ENCODE measurements at places on chromosomes 5 and 9.

DNA sequence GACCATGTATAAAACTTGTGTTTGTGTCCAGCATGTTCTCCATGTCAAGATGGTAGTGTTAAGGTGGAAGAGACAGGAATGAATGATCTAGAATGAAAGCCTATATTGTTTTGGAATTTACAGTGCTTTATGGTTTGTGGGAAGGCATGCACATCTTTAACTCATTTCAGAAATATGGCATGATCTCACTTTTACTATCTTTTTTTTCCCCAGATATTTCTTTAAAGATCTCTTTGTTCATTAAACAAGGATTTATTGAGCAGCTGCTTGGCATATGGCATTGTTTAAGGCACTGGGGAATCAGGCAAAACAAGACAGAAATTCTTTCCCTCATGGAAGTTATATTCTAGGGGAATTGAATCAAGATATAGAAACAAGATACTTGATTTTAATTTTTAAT, 51.7 kb downstream of the SLC12A2 start:
- DNase-seq: no peak

DNA sequence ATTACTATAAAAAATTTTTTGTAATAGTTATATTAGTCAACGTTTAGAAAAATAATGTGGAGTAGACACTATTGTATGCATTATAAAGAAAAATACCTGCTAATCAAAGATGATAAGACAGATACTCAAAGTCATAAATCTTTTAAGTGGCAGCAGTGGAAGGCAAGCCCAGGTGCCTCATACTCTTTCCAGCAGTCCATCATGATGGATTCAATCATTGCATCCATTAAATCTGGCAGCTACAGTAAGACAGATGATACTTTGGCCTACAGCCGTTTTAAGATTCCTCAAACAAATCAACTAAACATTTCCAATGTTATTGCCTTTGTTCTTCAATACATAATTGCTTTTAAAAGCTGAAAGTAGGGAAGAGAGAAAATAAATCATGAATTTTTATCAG, 1392.9 kb upstream of the NUDT12 start:
- DNase-seq: no peak

DNA sequence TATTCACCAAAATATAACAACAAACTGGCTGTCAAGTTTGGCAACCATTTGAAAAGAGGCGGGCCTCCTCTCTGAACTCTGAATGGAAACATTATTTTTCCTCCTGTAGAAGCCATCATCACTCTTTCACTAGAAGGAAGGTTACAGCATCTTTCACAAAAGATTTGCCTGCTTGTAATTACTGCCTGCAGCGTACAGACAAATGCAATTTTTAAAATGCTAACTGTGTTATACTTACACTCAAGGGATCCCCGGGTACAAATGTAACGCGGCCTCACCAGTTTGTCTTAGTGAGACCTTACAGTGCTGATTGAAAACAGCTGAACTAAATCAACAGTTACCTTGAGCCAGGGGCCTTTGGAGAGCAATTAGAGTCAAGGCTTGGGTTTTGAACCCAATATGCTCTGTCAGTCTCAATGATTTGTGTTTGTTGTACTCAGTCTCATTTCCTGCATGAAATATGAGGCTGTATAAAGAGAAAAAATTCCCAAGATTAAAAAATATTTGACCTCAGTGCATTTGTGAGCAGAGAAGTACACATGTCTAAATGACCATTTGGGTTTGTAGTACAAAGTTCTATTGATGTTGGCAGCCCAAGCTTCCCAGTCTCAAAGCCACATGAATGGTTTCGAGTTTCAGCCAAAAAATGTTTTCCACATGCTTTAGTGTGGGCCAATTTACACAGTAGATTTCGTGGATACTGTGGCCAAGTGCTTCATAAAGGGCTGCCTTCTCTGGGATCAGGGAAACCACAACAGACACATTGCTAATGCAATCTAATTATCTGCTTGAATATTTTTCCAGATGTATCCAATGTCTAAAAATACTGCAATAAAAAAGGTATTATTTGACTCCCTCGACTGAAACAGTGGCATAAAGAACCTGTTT, 500.0 kb downstream of the SPATA31D1 start:
- DNase-seq: no peak

DNA sequence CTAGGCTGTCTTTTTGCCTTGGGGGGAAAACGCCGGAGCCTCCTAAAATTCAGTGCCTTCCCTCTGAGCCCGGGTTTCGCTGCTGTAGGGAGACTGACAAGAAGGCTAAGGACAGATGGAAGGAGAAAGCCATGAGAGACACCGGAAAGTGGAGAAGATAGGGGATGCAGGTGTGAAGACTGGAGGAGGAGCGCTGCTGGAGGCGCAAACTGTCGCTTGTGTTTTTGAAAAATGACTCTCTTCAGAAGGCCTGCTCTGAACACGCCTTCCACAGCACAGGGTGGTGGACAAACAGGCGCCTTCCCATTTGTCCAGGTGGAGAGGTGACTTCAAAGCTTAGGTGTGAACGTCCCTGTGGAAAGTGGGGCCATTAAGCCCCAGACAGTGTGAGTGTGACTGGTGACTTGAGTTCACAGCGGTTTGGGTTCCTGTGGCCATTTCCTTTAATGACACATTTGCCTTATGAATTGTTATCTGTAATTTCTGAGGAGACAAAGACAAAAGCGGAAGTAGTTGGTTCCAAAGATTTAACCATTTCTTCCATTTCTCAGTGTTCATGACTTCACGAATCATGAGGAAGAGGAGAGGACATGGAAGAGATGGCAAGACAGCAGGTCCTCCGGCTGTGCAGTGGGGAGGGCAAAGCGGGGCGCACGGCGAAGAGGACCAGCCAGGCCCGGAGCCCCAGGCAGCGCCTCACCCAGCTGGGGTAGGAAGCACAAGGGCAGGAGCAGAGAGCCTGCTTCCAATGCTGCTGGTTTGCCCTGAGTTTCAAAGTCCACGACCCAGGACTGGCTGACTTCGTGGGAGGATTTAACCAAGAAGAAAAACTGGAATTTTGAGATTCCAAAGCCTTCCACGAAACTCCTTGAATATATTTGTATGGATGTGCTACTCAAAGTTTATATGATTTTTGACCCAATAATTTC, 27.8 kb upstream of the SEMA4D start:
- no peak for DNase-seq

DNA sequence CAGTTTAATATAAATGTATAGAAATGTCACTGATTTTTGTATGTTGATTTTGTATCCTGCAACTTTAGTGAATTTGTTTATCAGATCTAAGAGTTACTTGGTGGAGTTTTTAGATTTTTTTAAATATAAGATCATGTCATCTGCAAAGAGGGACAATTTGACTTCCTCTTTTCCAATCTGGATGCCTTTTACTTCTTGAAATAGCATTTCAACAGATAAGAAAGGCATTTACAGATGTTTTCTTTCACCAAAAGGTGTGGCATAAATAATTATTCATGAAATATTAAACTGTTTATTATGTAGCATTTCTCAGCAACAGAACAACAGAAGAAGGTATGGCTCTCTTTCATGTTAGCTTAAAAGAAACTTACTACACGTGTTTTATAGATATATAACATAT, 34.9 kb upstream of the NIPBL start:
- DNase-seq: no peak

DNA sequence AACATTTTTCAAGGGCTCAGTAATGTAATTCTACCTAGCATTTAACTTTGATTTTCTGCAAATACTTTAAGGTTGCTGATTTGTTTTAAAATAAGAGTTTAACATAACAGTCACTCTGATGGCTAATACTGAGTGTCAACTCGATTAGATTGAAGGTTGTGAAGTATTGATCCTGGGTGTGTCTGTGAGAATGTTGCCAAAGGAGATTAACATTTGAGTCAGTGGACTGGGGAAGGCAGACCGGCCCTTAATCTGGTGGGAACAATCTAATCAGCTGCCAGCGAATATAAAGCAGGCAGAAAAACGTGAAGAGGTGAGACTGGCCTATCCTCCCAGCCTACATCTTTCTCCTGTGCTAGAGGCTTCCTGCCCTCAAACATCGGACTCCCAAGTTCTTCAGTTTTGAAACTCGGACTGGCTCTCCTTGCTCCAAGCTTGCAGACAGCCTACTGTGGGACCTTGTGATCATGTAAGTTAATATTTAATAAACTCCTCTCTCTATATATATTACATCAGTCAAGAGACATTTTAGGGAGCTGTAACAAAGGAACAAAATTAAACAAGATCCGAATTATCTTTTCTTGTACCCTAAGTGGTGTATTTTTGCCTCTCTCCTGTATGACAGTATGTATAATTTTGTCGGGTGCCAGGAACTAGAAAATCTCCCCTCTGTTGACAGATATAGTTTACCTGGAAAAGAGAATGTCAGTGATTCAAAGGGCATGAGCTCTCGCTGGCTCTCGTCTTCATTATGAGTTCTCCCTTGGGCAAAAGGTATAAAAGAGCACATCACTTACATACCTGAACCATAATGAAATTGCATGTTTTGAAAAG, 576.1 kb downstream of the LRRC70 start:
- no peak for DNase-seq

DNA sequence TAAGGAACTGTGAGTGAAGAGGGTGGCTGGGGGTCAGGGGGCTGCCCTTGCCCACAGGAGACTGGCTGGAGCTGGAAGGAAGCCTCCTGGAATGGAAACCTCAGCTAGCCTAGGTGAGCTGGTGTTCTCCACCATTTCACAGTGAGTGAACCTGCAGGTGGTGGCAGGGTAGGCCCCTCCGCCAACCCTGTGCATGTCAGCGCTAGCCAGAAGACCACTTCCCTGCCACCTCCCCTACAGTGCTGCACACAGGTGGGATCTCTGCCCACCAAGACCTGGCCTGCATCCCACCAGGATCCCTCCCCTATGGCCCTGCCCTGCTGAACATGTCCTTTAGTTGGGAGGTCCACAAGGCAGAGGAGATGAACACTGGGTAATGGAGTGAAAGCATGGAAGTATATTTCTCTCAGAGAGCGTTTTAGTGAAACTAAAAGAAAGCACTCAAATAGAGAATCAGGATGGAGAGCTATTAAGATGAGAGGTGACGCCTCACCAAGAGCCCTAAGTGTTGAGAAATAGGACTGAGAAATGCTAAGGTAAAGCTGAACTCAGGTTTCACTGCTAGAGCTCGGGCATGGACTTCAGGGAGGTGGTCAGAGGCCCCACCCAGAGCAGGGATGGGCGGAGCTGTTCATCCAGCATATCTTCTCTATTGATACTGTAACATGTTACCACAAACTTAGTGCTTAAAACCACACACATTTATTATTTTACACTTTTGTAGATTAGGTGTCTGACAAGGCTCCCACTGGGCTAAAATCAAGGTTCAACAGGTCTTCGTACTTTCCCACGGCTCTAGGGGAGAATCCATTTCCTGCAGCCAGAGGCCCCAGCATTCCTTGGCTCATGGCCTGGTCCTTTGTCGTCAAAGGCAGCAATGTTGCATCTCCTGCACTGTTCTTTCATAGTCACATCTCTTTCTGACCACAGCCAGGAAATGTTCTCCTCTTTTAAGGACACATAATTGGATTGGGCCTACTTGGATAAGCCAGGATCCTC, 83.2 kb downstream of the DIRAS2 start:
- no peak for DNase-seq

DNA sequence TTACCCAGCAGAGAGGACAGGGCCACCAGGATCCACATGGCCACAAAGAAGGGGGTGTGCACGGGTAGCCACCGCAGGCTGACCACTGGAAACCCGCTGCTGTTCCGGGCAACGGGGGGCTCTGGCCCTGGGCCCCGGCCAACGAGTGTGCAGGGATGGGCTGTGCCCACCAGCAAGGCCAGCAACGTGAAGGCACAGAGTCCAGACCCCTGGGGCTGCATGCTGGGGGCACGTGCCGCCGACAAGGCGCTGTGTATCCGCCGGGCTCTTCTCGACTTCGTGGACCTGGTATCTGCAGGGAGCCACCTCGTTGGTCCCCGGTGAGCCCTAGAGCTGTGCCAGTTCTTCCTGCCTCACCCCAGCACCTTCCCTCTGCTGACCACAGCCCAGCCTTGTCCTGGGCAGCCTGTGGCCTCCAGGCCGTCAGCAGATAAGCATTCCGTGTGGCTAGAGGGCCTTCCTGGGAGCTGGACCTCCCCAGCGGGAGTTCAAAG, 42.2 kb upstream of the CEP72 start:
- no peak for DNase-seq

DNA sequence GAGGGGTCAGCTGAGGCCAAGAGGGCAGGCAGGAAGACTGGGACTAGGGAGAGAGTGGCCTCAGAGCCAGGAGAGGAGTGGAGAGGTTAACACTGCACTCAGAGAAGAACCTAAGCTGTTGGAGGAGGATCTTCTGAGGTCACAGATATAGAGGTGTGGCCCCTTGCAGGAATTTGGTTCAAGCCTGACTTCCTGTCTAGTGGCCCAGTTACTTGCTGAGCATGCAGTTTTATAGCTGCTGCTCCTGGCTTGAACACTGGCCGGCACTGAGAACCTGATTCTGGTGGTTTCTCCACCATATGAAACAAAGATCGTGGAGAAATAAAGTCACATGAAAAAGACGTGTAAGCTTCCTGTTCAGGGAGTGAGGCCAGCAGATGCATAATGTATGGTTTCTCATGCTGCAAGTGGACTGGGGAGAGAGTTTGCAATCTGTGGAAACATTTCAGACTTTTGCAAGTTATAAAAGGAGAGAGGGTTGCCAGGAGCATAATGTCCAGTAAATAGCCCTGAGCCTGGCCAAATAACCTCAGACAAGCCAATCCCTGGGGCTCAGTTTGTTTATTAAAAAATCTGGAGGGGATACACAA, 82.6 kb downstream of the GALNT10 start:
- no peak for DNase-seq

GRCh38 chr5:120055858-120056257, 408.2 kb upstream of the PRR16 start:
- DNase-seq: no peak

DNA sequence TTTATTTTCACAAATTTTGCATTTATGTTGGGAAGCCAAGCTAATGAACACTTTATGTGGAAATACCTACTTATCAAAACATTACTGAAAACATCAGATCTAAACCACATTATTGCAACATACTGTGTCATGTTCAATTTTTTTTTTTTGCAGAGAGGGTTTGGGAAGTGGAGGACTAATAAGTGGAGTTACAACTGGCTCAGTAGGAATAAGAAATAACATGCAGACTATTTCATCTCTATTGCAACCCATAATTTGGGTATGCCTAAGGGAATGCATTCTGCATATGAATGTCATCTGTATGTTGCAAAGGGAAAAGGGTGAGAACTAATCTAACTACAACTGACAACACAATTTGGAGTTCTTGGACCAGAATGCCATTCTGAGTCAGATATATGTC, 41.8 kb downstream of the APC start:
- DNase-seq: no peak
